ENCODE measurements at places on chromosomes 4 and X.

- DNase-seq = no peak
Measured at GRCh38 chrX:53684415-53685192, 1.9 kb downstream of the HUWE1 start.

GRCh38 chrX:112066813-112067212 lies 15.8 kb downstream of the TRPC5 start:
- no peak for DNase-seq

DNA sequence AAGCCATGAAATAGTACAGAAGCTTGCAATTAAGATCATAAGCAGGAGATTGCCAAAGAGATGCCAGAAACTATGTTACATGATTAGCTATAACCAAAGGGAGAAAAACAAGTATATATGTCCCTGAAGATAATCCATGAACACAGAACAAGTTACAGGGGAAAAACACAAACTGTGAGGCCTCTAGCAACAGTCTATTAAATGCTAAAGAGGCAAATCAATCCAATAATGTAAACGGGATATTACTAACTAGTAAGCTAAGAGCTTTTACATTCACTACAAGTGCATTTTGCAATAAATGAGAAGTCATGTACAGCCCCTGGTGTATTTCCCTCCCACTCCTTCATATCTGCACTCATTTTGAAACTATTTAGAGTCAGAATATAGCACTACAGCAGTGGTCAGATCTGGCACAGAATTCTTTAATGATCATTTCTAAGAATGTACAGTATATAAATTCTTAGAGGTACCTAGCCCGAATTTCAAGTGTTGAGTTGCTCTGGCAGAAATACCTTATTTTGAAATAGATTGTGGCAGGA lies 449.8 kb upstream of the SMIM31 start:
- peak; percentile 20 for DNase-seq

- DNase-seq = no peak
Measured at GRCh38 chr4:175147233-175147632, 229.1 kb downstream of the ADAM29 start.

- DNase-seq = no peak
Measured at GRCh38 chr4:32199639-32200038, 1479.5 kb downstream of the PCDH7 start.

- no peak for DNase-seq
Measured at GRCh38 chr4:13546941-13547484, 2.7 kb upstream of the NKX3-2 start.

GRCh38 chr4:173171098-173171497 lies 2.5 kb downstream of the GALNT7 start:
- no peak for DNase-seq

DNA sequence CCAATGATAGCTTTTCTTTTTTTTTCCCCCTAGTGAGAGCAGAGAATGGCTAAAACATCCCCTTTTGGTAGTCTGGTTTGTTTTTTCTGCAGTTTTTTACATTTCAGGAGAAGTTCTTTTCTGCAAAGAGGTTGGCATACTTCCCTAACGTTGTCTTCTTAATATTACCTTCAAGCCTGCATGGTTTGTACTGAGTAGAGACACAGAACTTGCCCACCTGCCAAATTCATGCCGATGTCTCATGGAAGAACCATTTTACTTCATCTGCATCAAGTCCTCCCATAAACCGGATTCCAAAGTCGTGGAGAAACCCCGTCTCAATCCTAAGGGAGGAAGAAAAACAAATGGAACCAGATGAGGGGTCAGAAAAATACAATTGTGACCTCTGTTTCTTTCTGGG lies 89.7 kb downstream of the SHOX start:
- DNase-seq = no peak

GRCh38 chr4:42018451-42018850 lies 28.1 kb downstream of the SLC30A9 start:
- DNase-seq = no peak

DNA sequence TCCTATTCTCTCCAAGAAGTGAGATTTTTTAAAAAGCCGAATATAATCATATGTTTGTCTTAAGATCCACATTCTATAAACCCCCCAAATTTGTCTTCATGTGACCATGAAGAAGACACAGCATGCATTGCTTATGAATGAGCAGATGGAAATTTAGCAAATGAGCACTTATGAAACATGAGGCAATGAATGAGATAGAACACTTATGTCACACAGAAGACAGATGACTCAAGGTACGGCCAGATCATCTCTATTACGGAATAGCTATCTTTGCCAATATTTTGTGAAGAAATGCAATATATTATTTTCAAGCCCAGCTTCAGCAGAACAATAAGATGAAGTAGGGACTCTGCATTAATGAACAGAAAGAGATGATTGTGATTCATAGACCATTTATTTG lies 21.4 kb downstream of the PHEX start:
- peak; percentile 1 for DNase-seq

- DNase-seq = no peak
Measured at GRCh38 chrX:35150052-35150451, 207.5 kb downstream of the FAM47B start.

DNA sequence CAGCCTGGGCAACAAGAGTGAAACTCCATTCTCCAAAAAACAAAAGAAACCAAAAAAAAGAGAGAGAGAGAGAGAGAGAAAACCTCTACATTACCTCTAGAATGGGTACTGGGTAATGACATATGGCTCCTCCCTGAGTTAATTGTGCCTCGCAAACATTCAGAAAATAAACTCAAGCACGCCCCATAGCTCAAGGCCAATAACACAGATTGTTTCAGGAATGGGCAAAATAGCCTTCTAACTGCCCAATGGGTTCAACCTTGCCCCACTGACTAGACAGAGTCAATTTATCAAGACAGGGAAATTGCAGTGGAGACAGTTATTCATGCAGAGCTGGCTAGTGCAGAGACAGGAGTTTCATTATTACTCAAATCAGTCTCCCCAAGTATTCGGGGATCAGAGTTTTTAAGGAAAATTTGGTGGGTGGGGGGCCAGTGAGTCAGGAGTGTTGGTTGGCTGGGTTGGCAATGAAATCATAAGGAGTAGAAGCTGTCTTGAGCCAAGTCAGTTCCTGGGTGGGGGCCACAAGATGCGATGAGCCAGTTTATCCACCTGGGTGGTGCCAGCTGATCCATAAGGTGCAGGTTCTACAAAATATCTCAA lies 25.1 kb downstream of the NIPAL1 start:
- DNase-seq = no peak

DNA sequence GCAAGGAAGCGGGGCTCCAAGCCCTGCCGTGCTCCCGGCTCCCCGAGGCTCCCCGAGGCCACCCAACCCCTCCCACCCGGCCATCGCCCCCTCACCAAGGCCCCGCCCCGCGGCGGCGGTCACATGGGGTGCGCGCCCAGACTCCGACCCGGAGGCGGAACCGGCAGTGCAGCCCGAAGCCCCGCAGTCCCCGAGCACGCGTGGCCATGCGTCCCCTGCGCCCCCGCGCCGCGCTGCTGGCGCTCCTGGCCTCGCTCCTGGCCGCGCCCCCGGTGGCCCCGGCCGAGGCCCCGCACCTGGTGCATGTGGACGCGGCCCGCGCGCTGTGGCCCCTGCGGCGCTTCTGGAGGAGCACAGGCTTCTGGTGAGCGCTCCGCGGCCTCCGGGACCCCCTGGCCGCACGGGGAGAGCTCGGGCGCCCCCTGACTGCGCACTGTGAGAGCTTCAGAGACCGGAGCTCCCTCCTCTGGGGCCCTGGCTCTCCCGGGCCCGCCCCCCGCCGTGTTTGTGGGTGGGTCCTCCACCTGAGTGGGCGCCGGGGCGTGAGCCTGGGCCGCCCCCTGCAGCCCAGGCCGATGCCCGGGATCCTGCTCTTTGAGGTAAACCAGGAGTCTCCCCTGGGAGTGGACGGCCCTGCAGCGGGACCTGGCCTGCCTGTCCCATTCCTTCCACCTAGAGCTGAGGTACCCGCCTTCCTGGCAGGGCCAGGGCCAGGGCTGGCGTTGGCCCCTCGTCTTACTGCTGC lies at the start of gene IDUA:
Gene IDUA, plus strand, starts transcription at position 166 of the 745 bp plus-strand sequence. Its CDS starts 41 bp downstream, at position 207.
- DNase-seq = peak; percentile 63

DNA sequence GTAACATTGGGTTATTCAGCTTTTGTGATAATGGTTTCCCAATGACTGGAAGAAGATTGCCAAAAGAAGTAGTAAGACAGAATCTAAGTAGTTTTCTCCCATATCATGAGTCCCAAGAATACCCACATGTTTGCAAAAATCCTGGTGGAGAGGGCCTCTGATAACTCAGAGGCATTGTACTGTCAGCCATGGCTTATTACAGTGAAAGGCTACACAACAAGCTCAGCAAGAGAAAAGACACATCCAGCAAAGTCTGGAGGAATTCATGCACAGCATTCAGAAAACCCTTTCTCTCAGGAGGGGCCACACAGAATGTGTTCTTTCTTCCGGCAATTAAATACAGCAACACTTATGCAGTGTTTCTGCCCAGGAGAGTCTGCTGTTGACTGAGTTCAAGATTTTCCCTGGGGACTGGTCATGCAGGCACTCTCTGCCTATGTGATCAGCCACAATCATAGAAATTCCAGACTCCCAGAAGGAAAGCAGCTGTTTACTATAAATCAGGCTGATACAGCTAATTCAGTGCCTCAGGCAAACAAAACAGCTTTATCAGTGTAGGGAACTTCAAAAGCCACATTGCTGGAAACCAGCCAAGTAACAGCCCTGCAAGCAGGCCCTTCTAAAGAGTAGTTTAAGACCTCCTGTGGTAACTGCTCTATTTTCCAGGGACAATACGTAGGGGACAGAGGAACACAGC lies 937.1 kb downstream of the CCSER1 start:
- peak; percentile 76 for DNase-seq

GRCh38 chr4:122309988-122310626 lies 68.7 kb upstream of the ADAD1 start:
- peak; percentile 29 for DNase-seq

DNA sequence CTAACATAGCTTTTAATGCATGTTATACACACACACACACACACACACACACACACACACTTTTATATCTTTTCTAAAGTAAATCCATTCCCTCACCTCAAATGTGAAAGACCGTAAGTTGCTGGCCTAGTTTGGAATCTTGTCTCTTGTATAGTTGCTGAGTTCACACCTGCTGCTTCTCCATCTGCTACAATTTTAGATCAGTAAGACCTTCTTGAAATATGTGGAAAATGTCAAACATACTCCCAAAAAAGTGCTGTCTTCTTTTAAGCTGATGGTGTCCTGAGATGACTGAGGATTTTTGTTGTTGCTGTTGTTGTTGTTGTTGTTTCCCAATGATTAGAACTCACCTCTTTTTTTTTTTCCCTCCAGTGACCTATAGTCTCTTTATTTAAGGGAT lies 121.3 kb downstream of the SNCA start:
- DNase-seq = no peak

DNA sequence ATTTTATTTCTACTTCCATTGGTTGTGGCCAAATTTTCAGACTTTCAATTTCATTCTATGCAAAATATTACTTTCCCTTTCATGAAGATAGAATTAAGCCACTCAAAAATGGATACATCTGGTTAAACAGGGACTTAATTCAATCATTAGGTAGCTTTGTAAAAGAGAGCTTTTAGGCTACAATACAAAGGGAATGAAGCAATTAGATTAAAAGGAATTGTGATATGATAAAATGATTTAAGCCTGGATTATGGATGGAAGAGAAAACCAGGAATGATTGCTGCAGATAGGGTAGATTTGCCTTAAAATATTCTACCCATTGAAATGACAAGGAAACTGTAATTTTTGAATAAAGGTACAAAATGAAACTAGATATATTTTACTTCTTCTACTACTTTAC lies 134.6 kb upstream of the PDHA2 start:
- no peak for DNase-seq

DNA sequence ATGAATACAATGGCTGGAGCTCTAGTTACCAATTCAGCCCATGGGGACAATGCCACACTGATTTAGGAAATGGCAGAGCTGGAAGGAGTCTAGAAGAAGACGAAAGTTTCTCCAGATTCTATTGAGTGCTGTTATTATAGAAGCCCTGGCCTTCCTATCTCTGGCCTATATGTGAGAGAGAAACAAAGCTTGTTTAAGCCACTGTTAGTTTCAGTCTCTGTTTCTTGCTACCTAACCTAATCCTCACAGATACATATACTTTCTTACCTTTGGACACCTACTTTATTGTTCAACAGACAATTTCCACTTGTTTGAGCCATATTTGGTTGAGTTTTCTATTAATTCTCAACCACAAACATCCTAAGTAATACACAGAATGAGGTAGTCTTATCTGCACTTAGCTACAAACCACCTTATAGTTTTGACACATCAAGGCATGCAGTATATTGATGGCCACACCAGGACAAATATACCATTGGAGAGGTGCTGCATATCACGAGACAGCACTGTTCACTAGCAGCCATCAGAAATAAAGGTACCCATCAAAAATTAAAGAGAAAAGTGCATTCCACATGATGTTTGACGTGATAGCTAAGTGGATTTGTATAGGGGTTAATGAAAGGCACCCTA lies 190.2 kb downstream of the SMIM20 start:
- DNase-seq = no peak

- no peak for DNase-seq
Measured at GRCh38 chrX:47560179-47560933, 649 bp upstream of the ARAF start.

GRCh38 chrX:94492541-94492940 lies 818.5 kb downstream of the FAM133A start:
- no peak for DNase-seq

GRCh38 chr4:42865572-42866189 lies 26.8 kb upstream of the GRXCR1 start:
- DNase-seq = peak; percentile 55

GRCh38 chrX:26613956-26614355 lies 398.0 kb downstream of the MAGEB5 start:
- DNase-seq = peak; percentile 15

DNA sequence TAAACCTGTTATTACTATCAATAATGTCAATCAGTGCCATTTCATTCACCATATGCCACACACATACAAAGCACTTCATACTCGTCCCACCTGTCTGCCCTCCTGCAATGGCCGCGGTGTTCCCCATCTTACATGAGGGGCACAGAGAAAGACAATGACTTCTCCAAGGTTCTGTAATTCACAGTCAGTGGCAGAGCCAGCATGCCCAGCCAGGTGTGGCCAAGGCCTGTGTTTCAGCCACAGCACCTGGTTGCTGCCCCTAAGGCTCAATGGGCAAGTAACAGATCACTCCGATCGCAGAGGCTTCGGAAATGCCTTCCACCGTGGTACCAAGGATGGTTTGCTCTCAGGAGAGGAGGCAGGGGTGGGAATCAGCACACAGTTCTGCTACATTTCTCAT lies 10.9 kb downstream of the AFAP1 start:
- no peak for DNase-seq

- DNase-seq = no peak
Measured at GRCh38 chrX:37993837-37994619, 12.3 kb upstream of the SYTL5 start.

- DNase-seq = no peak
Measured at GRCh38 chrX:81957900-81958545, 756.1 kb downstream of the SH3BGRL start.

GRCh38 chrX:153525451-153525850 lies 8.0 kb downstream of the ATP2B3 start:
- DNase-seq = no peak

GRCh38 chr4:172838111-172838510 lies 330.5 kb upstream of the GALNT7 start:
- DNase-seq = no peak

GRCh38 chrX:41722816-41723618 lies 964 bp upstream of the GPR82 start:
- no peak for DNase-seq
